ENCODE measurements at places on chromosomes 5 and 9.

DNA sequence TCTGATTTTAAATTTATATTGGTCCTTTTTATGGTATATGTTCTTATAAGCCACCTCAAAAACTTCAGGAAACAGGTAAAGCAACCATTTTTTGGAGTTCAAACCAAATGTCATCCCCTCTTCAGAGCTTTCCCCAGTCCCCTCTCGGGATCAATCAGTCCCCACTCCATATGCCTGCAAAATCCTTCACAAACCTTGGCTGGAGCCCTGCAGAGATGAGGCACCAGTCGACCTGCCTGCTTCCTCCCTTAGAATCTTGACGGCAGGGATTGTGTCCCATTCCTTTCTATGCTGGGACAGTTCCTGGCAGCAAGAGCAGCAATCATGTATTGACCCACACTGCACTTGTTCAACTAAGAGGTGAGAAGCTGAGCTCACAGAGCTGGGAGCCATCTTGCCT is 22.6 kb downstream of the B4GALT1 start:
- no peak for DNase-seq
- H3K27me3 ChIP-seq, result no peaks in the 10 kb centered on the region
- peak overlapping the region; percentile 66 for H3K27ac ChIP-seq
- peaks cover 67% of the 10 kb centered on the region for H3K4me1 ChIP-seq
- peaks cover 77% of the 10 kb centered on the region for H3K36me3 ChIP-seq

GRCh38 chr5:127418974-127419682 is 98.3 kb upstream of the PRRC1 start:
- peaks cover 6% of the 10 kb centered on the region for H3K27me3 ChIP-seq
- H3K27ac ChIP-seq, result no peak overlapping the region
- no peak for DNase-seq
- H3K4me1 ChIP-seq, result no peaks in the 10 kb centered on the region
- no peak overlapping the region for H3K4me3 ChIP-seq
- no peaks in the 10 kb centered on the region for H3K36me3 ChIP-seq

- peaks cover 8% of the 10 kb centered on the region for H3K36me3 ChIP-seq
- H3K4me3 ChIP-seq, result no peak overlapping the region
- no peak for DNase-seq
- H3K27ac ChIP-seq, result no peak overlapping the region
- H3K27me3 ChIP-seq, result peaks cover 13% of the 10 kb centered on the region
Observed at GRCh38 chr5:171442287-171443042, 23.0 kb downstream of the FGF18 start.

- H3K27ac ChIP-seq, result no peak overlapping the region
- DNase-seq, result no peak
- peaks cover 11% of the 10 kb centered on the region for H3K4me1 ChIP-seq
Observed at GRCh38 chr9:4301971-4302427, 2.1 kb upstream of the GLIS3 start.

GRCh38 chr5:159935946-159936345 is 19.7 kb downstream of the ADRA1B start:
- no peak overlapping the region for H3K27ac ChIP-seq
- peaks cover 3% of the 10 kb centered on the region for H3K36me3 ChIP-seq
- H3K4me1 ChIP-seq, result peaks cover 10% of the 10 kb centered on the region
- no peak for DNase-seq

GRCh38 chr9:125674981-125675973 is 31.7 kb downstream of the MAPKAP1 start:
- H3K27me3 ChIP-seq, result no peaks in the 10 kb centered on the region
- peaks cover 4% of the 10 kb centered on the region for H3K36me3 ChIP-seq
- H3K4me3 ChIP-seq, result no peak overlapping the region
- peaks cover 12% of the 10 kb centered on the region for H3K4me1 ChIP-seq
- H3K27ac ChIP-seq, result peak overlapping the region; percentile 49
- DNase-seq, result no peak

GRCh38 chr9:33139421-33140228 is 27.5 kb downstream of the B4GALT1 start:
- no peaks in the 10 kb centered on the region for H3K27me3 ChIP-seq
- no peak for DNase-seq
- peaks cover 81% of the 10 kb centered on the region for H3K36me3 ChIP-seq
- peak overlapping the region; percentile 98 for H3K27ac ChIP-seq

GRCh38 chr9:133637451-133638055 is 1.4 kb downstream of the DBH start:
- no peaks in the 10 kb centered on the region for H3K4me1 ChIP-seq
- no peak for DNase-seq
- no peaks in the 10 kb centered on the region for H3K36me3 ChIP-seq
- H3K27ac ChIP-seq, result no peak overlapping the region
- H3K4me3 ChIP-seq, result no peak overlapping the region

DNA sequence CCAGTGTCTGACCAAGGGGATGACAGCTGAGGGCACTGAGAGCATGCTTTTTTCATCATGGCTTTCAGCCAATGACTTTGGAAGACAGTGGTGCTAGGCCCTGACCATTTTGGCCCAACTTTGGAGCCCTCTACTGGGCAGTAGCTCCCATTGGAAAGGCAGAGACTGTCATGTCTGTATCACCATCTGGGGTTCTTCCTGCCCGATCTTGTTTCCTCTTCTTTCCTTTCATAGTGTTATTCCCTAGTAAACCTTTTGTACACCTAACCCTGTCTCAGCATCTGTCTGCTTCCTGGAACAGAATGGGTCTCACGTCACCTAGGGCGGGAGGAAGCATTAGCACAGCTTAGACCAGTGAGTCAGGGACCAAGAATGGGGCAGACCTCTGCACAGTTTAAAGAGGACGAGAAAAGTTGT is 97.4 kb upstream of the MAST4 start:
- no peaks in the 10 kb centered on the region for H3K27me3 ChIP-seq
- DNase-seq, result no peak
- H3K27ac ChIP-seq, result no peak overlapping the region
- no peaks in the 10 kb centered on the region for H3K36me3 ChIP-seq

DNA sequence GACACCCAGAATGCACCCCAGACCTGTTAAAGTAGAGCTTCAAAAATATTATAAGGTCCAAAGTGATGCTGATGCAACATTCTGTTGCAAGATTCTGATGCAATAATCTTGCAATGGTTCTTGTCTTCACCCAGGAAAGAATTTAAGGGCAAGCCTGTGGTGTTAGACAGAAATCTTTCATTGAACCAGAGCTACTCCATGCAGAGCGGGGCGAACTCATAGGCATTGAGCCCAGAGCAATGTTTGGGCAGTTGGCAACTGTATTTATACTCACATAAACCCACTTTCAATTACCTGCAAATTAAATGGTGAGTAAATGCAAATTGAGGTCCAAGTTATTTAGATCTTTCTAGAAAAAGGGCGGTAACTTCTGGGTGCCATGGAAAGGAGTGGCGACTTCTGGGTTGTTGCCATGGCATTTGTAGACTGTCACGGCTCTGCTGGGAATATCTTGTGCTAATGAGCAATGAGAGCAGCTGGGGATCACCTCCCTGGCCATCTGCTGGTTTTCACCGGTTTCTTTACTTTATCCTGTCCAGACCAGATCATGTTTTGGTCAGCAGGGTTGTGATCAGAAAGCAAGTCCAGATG is 163.4 kb downstream of the ICE1 start:
- H3K27ac ChIP-seq, result no peak overlapping the region
- H3K4me1 ChIP-seq, result no peaks in the 10 kb centered on the region
- peaks cover 40% of the 10 kb centered on the region for H3K27me3 ChIP-seq
- no peak overlapping the region for H3K4me3 ChIP-seq
- DNase-seq, result no peak

DNA sequence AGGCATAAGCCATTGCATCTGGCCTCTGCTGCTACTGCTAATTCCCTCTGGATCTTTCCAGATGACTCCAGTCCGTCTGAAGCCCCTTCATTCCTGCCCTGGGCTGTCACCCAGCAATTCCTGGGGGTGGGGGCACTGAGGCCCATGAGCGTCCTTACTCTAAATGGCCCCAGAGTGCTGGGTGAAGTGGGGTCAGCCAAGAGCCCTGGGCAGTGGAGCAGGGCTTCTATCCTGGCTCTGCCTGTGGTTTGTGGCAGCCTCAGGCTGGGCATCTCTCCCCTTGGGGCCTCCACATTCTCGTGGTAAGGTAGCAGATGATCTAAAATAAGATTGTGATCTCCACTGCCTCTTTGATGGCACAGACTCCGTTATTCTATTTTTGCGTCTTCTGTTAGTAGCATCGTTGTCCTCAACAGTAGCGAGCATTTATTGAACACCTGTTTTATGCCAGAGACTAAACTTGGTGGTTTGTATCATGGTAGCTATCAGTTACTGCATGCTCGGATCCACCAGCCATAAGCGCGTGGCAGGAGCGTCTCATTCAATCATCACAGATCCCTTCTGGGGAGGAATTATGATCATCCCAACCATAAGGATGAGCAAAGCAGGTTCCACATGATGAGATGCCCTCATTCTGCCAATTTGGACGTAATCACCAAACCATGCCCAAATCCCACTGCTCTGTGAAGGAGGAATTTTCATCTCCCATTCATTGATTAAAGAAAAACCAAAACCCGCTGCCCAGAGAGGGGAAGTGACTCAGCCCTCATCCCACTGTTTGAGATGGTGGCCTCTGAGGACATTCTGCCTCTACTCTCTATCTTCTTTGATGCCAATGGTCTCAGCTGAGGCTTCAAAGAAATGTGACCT is 21.9 kb upstream of the DUSP1 start:
- no peaks in the 10 kb centered on the region for H3K36me3 ChIP-seq
- DNase-seq, result no peak
- no peak overlapping the region for H3K4me3 ChIP-seq

Data from effector memory CD8-positive, alpha-beta T cell (primary cell).